ENCODE measurements at places on chromosomes 4 and X.

DNA sequence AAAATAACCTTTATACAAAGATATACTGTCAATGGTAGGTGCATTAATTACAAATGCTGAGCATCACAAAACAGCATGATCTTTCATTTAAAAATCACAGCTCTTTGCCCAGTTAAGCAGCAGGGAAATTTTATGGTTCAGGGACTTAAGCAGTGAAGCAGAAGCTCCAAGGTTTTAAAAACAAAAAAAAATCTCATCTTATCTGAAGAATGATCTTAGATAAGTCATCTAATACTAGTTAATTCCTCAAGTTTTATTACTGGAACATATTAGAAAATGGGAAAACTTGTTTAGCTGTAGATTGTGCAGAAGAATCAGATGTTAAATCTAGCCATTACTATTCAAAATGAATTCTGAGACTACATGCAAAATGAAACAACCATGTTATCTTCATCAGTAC is 289.9 kb downstream of the GASK1B start:
- DNase-seq: no peak

DNA sequence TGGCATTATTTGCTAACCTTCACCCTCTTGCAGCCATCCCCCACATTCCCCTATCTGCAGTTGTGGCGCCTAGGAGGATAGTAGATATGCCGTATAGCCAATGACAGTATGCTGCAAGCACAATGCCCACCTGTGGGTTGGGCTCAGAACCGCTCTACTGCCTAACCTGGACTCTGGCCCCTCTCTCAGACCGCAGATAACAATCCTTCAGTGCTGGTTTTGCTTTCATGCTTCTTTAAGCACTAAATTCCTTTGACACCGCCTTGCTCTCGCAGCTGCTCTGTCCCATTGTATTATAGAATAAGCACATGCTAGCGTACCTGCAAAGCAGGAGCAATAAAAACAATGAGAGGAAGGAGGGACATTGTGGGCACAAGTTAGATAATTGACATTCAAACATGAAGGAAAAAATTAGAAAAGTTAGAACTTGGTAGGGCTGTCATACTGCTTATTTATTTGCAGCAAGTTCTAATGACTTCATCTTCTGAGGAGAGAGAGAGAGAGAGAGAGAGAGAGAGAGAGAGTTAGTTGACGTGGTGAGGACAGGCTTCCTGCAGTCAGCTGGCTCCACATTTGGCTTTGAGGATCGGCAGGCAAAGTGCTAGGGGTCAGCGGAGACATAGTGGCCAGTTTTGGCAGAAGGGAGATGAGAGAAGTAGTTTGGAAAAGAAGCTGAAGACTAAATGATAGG is 55.8 kb downstream of the WWC2 start:
- no peak for DNase-seq

- no peak for DNase-seq
Measured at GRCh38 chrX:1593286-1594271, 2.2 kb downstream of the AKAP17A start.

GRCh38 chrX:136754651-136755050 is 26.1 kb downstream of the ARHGEF6 start:
- DNase-seq: no peak

DNA sequence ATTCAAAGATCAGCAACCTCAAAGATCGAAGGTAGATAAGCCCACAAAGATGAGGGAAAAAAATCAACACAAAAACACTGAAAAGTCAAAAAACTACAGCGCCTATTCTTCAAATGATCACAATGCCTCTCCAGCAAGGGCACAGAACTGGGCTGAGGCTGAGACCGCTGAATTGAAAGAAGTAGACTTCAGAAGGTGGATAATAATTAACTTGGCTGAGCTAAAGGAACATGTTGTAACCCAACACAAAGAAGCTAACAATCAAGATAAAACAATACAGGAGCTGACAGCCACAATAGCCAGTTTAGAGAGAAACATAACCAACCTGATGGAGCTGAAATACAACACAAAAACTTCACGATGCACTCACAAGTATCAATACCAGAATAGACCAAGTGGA is 231.1 kb downstream of the STPG2 start:
- DNase-seq: no peak

DNA sequence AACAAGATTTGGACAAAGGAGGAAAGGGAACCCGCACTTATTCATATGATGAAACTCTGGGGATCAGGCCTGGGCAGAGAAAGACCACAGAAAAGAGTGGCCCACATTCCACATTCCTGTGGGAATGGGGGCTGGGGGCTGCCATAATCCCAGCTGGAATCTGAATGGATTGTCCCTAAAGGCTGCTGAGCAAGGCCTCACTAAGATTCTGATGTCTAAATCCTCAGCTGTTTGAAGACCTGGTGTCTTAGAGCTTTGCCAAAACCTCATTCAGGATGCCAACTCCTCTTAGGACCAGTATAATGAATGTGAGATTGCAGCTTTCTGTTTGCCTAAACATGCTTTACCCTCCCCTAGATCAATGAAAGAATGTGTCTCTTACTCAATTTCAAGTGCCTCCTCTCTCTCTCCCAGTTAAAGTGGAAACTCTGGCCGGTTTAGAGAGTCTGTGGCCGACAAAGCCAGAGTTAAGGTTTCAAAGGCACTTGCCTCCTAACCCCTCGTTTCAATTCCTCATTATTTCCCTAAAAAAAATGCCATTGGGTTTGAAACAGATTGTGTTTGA is 33.3 kb upstream of the GPC4 start:
- DNase-seq: no peak

GRCh38 chr4:112813790-112814189 is 176.8 kb downstream of the LARP7 start:
- DNase-seq: no peak

DNA sequence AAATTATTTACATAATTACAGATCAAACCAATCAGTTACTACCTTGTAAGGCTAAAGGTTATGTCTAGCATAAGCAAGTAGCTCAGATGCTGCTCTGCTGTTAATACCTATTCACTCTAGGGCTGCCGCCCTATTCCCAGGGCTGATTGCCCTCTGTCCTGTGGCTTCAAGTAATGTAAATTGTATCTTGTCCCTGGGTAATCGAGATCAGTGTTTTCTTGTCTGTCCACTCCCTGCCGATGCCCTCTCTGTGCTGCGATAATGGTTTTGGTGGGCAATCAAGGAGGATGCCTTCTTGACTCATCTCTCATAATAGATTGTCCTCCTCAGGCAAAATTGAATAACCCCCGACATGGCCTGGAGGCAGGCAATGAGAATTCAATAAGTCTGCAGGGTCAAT is 641.0 kb upstream of the PITX2 start:
- no peak for DNase-seq

DNA sequence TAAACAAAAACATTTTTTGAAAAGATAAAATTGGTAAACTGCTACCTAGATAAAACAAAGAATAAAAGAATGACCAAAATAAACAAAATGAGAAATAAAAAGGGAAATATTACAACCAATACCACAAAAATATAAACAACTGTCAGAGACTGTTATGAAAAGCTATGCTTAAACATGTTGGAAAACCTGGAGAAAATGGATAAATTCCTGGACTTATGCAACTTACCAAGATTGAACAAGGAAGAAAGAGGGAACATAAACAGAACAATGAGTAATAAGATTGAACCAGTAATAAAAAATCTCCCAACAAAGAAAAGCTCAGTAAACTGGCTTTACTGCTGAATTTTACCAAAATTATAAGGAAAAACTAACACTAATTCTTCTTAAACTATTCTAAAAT is 518.7 kb downstream of the GRXCR1 start:
- no peak for DNase-seq

DNA sequence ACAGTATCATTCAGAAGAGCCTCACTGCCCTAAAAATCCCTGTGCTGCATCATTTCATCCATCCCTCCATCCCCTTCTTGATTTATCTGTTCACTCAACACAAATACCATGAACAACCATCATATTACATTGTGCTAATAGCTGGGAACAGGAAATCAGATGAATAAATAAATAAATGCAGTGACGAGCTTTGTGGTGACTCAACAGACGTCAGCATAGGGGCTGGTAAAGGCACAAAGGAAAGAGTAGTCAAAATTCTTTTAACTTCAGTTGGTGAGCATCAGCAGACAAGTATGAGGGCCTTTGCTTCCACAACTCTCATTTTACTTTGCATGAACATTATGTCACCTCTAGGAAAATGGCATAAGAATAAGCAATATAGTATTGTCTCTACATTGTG is 65.5 kb downstream of the EDNRA start:
- DNase-seq: no peak

DNA sequence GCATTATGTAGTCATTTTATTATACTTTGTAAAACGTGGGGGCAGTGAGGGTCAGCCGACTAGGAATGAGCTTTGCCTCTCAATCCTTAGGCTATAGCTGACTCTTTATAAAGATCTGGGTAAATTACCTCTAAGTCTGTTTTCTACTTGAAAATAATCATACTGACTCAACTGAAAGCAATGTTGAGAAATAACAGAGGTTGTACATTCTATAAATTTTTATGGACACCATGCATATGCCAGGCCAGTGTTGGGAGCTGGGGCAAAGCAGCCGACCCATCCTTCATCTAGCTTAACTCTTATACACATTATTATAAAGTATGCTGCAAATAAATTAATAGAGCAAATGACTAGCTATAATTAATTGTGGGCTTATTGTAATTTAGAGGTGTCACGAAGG is 2.2 kb upstream of the DCUN1D4 start:
- no peak for DNase-seq

GRCh38 chr4:36178484-36178883 is 65.8 kb downstream of the ARAP2 start:
- DNase-seq: no peak

DNA sequence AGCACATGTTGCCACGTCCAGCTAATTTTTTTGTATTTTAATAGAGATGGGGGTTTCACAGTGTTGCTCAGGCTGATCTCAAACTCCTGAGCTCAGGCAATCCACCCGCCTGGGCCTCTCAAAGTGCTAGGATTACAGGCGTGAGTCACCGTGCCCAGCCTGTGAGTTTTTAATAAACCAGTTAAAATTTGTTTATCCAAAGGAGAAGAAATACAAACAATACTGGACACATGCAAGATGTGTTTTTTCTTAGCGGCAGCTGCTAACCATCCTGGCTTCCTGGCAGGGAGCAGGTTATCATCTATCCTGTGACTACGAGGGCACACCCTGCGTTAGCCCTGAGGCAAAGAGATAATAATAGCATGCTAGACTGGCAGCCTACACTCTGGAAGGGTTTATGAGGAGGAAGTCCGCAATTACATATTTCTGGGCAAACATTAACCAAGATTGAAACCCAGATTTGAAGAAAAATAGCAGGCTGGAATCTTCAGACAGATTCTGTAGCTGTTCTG is 191.4 kb downstream of the SPRY1 start:
- DNase-seq: no peak

GRCh38 chr4:76634220-76634619 is 199.2 kb downstream of the SHROOM3 start:
- DNase-seq: no peak

- DNase-seq: no peak
Measured at GRCh38 chr4:104575278-104575677, 80.6 kb upstream of the CXXC4 start.

DNA sequence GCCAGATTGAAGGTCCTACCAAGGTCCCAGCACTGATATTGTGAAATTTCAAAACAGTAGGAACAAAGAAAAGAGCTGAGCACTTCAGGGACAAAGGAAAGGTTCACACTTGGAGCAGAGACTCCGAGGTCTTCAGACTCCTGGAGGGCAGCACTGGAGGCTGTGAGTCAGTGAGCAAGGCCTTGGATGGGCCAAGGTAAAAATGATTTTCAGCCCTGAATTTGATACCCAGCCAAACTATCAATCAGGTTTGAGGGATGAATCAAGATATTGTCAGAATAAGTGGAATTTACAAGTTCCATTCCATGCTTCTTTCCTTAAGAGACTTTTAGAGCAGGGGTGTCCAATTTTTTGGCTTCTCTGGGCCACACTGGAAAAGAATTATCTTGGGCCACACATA is 111.7 kb downstream of the ADRA2C start:
- no peak for DNase-seq

DNA sequence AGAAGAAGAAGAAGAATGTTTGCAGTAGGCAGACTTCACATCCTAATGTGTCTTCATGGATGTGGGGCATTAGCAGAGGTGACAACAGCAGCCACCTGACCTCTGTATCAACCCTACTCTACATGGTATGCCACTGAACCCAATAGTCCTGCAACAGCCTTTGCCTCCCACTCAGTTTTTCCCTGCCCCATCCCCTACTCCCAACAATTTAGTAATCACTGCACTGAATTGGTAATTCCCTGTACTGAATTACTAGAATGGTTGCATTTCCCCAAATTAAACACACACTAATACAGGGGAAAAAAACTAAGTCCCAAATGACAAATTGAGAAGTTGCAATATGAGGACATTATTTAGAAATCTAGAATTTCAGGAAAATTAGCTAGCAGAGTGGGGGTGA is 31.4 kb upstream of the FAM241A start:
- no peak for DNase-seq

- DNase-seq: no peak
Measured at GRCh38 chr4:2837110-2837903, 6.3 kb upstream of the ADD1 start.

GRCh38 chr4:185211035-185211434 is 1.6 kb downstream of the SNX25 start:
- no peak for DNase-seq

DNA sequence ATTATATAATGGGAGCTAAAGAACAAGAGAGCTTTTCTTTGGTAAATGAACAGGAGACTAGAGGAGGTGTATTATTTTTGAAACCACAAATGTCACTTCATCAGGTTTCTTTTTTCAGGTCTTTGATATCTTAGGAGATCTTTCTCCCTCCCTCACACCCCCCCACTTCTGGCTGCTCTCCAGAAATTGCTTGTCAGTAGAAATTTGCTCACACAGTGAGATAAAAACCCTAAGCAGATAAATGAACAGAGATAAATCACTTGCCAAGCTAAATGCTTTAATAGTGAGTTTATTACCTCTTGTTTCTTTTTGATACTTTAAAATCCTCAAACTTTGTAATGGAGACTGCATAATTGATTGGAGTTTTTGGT is 421.2 kb upstream of the TENM3 start:
- no peak for DNase-seq

DNA sequence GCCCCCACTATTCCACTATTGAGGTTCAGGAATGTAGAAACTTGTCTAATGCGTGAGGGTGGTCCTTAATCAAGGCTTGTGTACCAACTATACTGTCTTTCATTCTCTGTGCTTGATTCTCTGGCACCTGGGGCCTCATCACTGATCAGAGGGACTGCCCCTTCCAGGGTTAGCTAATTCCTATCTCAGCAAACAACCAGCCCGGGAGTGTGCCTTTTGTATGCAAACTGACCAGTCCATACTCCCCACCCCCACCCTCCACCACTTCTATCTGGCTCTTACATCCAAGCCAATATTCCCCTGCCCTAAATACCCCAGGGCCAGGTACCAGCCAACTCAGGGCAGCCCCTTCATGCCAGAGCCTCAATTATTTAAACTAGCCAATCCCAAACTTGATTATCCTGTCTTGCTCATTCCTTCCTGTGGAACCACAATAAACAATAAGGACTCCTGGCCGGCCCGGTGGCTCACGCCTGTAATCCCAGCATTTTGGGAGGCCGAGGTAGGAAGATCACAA is 59.3 kb downstream of the FTHL17 start:
- no peak for DNase-seq

Data from progenitor cell of endocrine pancreas (in vitro differentiated cells).